ENCODE measurements at places on chromosomes 13 and 19. TPM values are rescaled to one million over a fixed set of nuclear protein-coding genes. Genes with fewer than 3 reads are reported as not detected.

Gene PPM1N
- 2.3 TPM for total RNA-seq

Gene DPY19L3
- 35.7 TPM for total RNA-seq

Gene IGFL1
- total RNA-seq, result not detected

Gene RYR1
- 0.11 TPM for total RNA-seq

Gene TMPRSS9
- not detected for total RNA-seq

Gene PGLYRP1
- not detected for total RNA-seq

Gene CRTC1
- total RNA-seq, result 2.1 TPM

Gene CACNG8
- total RNA-seq, result under 0.01 TPM

Gene ZNF562
- 28.0 TPM for total RNA-seq

Gene VSTM1
- total RNA-seq, result not detected

Gene ATP5F1D
- 26.2 TPM for total RNA-seq
